HuH-7 (cell line): ENCODE measurements at places on chromosomes 6 and 20.
A peak's percentile ranks its signal among the peaks of the same experiment; 100 is the strongest.

GRCh38 chr6:165511807-165512206, 151.2 kb downstream of the PDE10A start:
- DNase-seq: no peak

DNA sequence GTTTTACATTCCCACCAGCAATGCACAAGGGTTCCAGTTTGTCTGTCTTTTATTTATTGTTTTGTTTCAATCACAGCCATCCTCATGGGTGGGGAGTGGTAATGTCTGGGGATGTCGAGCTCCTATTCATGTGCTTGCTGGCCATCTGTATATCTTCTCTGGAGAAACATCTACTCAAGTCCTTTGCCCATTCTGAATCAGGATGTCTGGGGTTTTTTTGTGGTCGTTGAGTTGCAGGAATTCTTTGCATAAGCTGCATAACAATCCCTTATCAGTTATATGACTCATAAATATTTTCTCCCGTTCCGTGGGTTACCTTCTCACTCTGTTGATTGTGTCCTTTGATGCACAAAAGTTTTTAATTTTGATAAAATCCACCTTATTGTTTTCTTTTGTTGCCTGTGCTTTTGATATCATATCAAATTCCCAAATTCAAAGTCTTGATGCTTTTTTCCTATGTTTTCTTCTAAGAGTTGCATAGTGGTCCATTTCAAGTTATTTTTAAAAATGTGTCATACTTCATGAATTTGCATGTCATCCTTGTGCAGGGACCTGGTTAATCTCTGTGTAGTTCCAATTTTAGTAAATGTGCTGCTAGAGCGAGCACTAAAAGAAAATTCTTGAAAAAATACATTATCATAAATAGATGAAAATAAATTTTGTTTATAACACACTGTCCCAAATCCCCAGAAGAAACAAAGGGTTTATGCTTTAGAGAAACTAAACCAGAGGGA, 54.9 kb upstream of the PDE10A start:
- DNase-seq: no peak

DNA sequence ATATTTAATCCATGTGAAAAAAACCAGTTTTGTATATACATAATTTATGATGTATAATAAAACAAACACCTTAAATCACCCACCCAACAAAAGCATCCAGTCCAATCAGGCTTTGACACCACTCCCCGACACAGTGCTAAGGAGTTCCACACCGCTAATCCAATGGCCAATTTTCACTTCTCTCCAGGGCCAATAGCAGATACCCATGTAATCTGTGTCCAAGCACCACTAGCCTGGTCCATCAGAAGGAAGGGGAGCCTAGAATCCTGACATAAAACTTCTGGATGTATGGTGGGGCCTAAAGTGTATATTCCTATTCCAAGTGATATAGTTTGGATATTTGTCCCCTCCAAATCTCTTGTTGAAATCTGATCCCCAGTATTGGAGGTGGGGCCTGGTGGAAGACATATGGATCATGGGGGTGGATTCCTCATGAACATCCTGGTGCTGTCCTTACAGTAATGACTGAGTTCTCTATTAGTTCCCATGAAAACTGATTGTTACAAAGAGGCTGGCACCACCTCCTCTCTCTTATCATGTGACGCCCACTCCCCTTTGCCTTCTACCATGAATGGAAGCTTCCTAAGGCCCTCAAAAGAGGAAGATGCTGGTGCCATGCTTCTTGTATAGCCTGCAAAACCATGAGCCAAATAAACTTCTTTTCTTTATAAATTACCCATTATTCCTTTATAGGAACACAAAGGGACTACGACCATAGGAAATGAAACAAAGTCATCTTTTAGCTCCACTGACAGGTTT, 20.8 kb downstream of the RALGAPA2 start:
- no peak for DNase-seq

- DNase-seq: no peak
Observed at GRCh38 chr6:72699159-72699558, 77.3 kb downstream of the KCNQ5 start.

- no peak for DNase-seq
Observed at GRCh38 chr20:3133155-3133554, 26.5 kb downstream of the FASTKD5 start.

DNA sequence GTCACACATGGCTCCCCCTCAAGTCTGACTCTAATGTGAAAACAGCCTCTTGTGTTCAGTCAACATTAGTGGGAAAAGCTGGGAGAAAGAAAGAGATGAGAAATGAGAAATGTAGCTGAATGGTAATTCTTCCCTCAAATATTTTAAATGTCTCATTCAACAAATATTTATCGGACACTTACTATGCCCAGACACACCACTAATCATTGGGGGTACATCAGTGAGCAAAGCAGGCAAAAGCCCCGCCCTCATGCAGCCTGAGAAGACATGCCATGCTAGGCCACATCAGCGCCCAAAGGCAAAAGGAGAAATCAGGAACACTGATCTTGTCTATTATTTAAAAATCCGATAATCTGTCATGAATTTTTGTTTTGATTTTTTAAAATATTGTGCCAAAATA, 89.9 kb upstream of the ASF1A start:
- DNase-seq: no peak

DNA sequence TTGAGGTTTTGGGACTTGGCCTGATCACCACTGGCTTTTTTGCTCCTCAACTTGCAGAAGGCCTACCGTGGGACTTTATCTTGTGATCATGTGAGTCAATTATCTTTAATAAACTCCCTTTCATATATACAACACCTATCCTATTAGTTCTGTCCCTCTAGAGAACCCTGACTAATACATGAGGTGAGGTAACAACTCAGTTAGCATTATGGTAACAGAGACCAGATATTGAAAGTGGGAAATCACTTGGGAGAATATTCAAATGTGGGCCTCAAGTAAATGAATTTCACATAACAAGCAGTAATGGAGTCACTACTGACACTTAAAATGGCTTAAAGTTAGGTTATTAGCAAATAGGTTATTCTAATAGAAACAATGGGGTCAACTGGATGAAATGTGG, 438.1 kb upstream of the AGPAT4 start:
- no peak for DNase-seq

- DNase-seq: no peak
Observed at GRCh38 chr20:59182401-59183044, 18.9 kb downstream of the ZNF831 start.

DNA sequence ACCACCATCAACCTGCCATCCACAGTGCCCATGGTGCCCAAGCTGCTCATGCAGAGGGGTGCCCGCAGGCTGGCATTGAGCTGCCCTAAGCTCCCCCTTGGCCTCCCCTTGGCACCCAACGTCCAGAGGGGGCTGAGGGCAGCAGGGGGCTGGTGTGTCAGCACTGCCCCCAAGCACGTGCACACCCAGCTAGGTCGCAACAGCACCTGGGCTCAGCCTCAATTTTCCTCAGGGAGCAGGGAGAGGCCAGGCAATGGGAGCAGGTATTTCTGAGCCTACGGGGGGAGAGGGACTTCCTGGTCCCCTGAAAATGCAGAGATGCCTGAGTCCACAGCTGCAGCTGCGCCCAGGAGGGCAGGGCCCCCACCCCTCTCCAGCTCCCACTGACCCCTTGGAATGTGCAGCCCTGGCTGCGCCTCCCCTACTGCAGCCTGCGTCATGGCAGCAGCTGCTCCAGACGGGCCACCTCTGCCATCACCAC, 204.2 kb downstream of the ANKRD60 start:
- no peak for DNase-seq

DNA sequence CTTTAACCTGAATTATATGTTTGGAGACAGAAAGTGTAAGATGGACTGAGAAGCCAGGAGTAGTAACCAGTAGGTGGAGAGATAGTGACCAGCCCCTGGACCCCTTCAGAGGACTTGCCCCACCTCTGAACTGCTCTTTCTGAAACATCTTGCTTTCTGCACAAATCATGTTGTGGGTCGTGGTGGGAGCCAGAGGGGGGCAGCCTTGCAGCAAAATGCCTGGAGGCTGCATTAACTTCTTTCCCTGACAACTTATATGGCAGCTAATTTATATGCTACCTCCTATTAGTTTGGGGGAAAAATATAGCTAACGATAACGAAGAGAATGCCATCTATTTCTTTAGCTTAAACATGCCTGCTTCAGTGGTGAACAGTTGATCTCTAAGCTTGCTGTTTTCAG, 859.8 kb downstream of the MAFB start:
- DNase-seq: peak; percentile 1

GRCh38 chr20:37422791-37423286, 76.9 kb downstream of the SRC start:
- DNase-seq: no peak

DNA sequence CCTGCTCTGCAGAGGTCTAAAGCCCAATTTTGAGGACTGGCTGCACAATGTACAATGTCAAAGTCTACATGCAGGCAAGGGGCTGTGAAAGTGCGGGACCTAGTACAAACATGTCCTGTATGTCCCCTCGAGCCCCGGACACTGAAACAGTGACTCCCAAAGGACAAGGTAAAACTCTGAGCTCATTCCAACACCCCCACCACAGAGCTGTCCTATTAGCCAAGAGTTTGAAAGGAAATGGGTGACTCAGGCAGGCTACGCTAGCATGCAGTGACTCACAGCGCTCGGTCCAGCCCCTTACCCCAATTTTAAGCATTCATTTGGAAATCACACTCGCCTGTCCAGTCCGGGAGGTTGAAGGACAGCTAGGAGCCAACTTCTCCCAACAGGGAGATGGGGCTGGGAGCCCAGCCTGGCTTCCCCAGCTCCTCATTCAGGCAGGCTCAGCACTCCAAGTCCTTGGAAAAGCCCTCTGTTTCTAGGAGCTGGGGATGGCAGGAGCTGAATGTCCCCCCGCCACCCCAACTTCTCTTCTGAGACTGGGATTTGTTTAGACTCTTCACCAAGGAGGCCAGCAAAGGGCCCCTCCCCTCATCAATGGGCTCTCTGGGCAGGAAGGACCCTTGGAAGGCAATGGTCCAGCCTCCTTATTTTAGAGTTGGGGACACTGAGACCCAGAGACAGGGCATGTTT, 3.9 kb downstream of the SDC4 start:
- no peak for DNase-seq

DNA sequence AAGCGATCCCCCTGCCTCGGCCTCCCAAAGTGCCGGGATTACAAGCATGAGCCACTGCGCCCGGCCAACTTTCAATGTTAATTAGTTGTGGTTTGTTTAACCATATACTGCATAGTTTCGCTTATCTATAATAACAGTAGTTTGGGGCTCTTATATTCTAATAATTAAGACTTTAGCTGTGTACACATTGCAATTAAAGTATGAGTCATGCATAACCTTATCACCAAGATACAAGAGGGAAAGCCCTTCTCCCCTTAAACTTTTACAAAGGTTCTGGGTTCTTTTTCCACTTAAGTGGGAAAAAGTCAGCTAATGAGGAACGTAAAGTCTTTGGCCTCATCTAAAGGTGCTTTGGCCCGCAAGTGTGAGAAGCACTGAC, 3.2 kb upstream of the MCCD1 start:
- no peak for DNase-seq

GRCh38 chr6:5190507-5190906, 70.2 kb downstream of the LYRM4 start:
- peak; percentile 25 for DNase-seq

DNA sequence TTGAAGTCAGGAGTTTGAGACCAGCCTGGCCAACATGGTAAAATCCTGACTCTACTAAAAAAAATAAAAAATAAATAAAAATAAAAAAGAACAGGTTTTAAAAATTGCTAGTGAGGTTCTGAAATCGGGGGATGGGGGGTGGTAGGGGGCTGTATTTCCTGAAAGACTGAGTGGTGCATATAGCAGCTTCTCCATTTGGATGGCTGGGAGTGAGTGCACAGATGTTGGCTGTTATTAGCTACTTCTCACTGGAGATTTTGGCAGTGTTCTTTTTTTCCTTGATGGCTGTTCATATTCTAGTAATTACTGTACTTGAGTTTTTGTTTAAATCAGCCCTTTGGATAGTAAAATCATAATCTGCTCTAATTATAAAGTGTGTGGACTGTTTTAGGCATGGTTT, 79.8 kb downstream of the RTN4IP1 start:
- no peak for DNase-seq

DNA sequence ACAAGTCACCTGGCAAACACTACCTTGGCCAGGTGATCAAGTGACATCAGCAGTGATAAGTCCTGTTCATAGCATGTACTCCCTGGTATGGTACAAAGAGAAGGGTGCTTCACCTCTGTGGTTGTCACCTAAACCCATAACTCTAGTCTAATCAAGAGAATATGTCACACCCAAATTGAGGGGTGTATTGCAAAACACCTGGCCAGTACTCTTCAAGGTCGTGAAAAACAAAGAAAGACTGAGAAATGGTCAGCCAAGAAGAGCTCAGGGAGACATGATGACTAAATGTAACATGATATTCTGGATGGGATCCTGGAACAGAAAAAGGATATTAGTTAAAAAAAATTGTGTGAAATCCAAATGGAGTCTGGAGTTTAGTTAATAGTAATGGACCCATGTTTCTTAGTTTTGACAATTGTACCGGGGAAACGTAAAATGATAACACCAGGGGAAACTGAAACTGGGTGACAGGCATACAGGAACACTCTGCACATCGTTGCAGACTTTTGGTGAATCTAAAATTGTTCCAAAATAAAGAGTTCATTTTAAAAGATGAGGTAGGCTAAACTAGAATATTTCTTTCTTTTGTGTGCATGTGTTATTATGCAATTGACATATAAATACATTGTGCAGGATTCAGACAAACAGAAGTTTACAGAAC, 262.0 kb downstream of the CDC5L start:
- DNase-seq: no peak

DNA sequence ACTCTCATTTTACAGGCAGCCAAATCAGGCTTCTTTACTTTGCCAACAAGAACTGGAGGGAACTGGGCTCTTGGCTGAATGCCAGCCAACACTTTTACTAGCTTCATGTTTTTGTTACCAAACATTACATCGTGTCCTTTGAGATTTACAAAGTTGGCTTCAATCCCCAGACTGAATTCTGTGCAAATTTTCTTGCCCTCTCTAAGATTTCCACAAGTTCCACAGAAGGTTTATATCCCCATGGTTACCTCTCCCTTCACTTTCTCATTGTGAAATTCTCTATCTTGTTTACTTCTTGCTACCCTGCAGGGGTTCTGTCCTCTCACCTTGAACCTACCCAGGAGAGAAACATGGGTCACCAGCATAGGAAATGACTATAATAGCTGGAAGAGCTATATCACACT, 37.6 kb upstream of the PLCB1 start:
- peak; percentile 18 for DNase-seq

DNA sequence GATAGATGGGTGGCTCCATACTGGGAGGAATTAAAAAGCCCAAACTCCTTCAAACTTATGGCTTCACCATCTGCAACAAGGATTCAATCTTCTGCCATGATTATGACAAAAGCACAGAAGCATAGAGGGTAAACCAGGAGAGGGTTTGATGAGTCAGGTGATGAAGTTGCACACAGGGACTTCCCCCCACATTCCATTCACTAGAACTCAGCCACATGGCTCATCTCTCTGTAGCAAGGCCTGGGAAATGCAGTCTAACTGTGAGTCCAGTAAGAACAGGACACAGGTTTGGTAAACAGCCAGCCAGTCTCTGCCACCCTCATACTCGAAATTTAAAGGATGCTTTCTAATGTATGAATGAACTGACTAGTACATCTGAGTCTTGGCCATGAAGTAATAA, 142.9 kb downstream of the HIVEP2 start:
- DNase-seq: no peak
